ENCODE measurements at places on chromosomes 3 and 15.

GRCh38 chr3:16378415-16378814, 113.4 kb downstream of the OXNAD1 start:
- DNase-seq: no peak

GRCh38 chr3:148466143-148466542, 231.6 kb upstream of the AGTR1 start:
- peak; percentile 4 for DNase-seq

DNA sequence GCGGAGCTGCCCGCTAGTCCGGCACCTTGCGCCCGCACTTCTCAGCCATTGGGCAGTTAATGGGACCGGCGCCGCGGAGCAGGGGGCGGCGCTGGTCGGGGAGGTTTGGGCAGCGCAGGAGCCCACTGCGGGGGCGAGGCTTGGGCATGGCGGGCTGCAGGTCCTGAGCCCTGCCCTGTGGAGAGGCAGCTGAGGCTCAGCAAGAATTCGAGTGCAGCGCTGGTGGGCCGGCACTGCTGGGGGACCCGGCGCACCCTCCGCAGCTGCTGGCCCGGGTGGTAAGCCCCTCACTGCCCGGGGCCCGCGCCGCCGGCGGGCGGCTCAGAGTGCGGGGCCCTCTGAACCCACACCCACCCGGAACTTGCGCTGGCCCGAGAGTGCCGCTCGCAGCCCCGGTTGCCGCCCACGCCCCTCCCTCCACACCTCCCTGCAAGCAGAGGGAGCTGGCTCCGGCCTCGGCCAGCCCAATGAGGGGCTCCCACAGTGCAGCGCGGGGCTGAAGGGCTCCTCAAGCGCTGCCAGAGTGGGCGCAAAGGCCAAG, 835.0 kb downstream of the TBL1XR1 start:
- DNase-seq: no peak

- no peak for DNase-seq
Measured at GRCh38 chr3:46866720-46867549, 3.7 kb upstream of the MYL3 start.

GRCh38 chr15:93152360-93152759, 63.3 kb upstream of the RGMA start:
- DNase-seq: no peak

DNA sequence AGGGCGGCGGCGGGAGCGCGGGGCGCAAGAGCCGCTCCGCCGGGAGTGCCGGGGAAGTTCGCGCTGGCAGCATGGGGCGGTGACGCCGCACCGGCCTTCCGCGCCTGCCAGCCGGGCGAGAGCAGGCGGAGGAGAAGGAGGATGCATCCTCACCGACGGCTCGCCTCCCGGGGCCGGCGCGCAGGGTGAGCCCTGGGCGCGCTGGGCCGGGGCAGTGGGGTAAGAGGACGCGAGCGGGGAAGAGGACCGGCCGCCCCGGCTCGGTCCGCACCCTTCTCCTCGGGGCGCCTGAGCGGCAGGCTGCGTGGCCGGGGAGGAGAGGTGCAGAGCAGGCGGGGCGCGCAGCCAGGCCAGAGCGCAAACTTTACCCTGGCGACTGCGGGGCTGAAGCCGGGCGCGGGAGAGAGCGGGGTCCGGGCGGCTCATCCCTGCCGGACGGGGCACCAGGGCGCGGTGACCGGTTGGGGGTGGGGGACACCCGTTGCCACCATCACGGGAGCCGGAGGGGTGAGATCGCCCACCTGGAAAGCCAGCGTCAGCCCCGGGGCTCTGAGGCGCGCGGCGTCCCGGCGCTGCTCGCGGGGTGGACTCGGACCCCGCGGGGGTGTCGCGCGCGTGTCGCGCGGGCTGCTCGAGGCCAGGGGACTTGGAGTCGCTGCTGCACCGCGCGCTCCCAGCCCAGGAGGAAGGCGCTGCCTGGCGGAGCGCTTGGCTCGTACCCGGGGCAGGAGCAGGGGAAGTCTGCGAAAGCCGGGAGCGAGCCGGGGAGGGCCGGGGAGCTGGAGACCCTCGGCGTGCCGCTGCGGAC, 542 bp downstream of the GABRA5 start:
- no peak for DNase-seq

GRCh38 chr15:48814286-48814685, 3.4 kb upstream of the CEP152 start:
- DNase-seq: no peak

Measured in CMK (cell line).